Esophagus squamous epithelium (tissue), 5 donors: ENCODE measurements at places on chromosomes 3 and 15.

- DNase-seq = no peak
Measured at GRCh38 chr3:73314151-73314951, 252.9 kb downstream of the EBLN2 start.

DNA sequence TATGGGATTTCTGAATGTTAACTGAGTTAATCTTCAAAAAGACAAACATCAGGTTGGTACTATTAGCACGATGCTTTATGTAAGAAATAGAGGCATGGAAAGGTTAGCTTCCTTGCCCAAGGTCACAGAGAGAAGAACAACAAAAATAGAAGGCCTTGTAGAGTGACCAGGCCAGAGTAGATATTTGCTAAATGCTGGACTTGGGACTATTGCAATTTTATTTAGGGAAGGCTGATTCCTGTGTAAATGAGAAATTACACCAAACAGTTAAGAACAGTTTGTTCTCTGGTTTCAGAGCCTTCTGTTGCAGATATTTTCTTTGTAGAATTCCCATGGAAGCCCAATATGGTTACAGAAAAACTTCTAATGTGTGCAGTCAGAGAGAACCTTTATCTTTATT is 16.4 kb upstream of the SLITRK3 start:
- no peak for DNase-seq

GRCh38 chr15:87777054-87777561 is 479.4 kb downstream of the NTRK3 start:
- no peak for DNase-seq

GRCh38 chr15:66684136-66684681 is 17.8 kb upstream of the SMAD6 start:
- DNase-seq = no peak

- DNase-seq = no peak
Measured at GRCh38 chr3:4517643-4518311, 24.6 kb downstream of the ITPR1 start.

DNA sequence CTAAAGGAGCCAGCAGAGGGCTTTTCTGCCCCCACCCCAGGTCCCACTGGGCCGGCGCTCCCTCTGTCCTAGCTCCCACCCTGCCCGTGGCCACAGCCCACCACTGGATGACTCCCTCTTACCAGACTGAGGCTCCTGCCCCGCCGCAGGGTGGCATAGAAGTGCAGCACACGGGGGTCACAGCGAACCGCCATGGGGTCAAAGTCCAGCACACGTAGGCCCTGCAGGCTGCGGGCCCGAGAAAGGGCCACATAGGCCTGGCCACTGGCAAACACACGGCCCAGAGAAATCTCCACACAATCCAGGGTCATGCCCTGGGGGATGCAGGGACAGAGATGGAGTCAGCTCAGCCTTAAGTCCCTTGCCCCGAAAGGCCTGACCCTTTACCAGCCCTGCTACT is 9.0 kb downstream of the PIF1 start:
- DNase-seq = no peak

- DNase-seq = no peak
Measured at GRCh38 chr3:149145356-149145755, 15.9 kb downstream of the HPS3 start.

- no peak for DNase-seq
Measured at GRCh38 chr3:141860086-141860669, 16.3 kb upstream of the ATP1B3 start.

DNA sequence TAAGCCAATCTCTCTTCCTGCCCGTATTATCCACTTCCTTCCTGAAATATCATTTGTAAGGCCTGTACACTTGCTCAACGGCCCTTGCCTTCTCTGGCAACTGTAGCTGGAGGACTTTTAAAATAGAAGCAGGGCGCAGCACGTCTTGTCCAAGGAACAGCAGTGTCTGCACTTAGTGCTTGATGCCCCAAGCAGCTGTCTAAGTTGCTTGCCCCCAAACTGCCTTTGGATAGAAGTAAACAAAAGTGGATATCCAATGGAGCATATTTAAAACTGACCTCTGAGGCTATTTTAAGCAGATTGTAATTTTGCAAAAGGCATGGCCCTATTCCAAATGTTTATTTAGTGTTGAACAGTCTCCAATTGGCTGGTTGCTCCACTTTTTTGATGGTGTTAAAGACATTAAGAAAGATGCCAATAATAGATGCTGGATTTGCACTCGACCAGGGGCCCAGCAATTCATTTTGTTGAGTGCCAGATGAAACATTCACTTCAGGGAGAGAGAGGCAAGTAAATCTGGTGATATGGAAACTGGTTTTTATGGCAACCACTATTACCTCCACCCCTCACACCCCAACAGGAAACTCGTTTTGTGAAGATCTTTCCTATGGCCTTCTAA is 526.8 kb upstream of the TBL1XR1 start:
- no peak for DNase-seq

- no peak for DNase-seq
Measured at GRCh38 chr15:26128611-26129140, 265.5 kb upstream of the ATP10A start.

GRCh38 chr3:33658621-33658990 is 59.4 kb downstream of the CLASP2 start:
- DNase-seq = no peak

- DNase-seq = no peak
Measured at GRCh38 chr15:45665261-45665660, 30.4 kb downstream of the SQOR start.

- no peak for DNase-seq
Measured at GRCh38 chr3:46433841-46434240, 26.8 kb downstream of the CCRL2 start.

- DNase-seq = no peak
Measured at GRCh38 chr3:42572278-42572677, 9.5 kb downstream of the SEC22C start.

GRCh38 chr15:40149339-40149738 is 11.5 kb upstream of the BUB1B start:
- no peak for DNase-seq

GRCh38 chr3:158810823-158811724 is 9.2 kb downstream of the MFSD1 start:
- no peak for DNase-seq

GRCh38 chr15:70604666-70605315 is 158.6 kb downstream of the UACA start:
- DNase-seq = no peak

DNA sequence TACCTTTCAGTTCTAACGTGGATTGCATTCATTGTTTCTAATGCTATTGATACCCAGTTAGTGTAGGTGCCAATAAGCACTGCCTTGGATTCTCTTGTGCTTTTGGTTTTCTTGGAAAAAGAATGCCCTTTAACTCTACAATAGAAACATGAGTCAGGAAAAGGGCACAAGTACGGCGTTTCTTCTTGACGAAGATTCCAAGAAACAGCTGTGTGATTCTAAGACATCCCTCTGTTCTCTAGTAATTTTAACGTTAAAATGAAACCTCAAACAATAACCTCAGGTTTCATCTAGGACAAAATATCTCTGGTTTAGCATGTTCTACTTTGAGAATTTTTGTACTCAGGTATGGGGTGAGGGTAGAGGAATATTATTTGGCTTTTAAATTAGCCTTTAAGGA is 540.5 kb upstream of the ATP11B start:
- no peak for DNase-seq

DNA sequence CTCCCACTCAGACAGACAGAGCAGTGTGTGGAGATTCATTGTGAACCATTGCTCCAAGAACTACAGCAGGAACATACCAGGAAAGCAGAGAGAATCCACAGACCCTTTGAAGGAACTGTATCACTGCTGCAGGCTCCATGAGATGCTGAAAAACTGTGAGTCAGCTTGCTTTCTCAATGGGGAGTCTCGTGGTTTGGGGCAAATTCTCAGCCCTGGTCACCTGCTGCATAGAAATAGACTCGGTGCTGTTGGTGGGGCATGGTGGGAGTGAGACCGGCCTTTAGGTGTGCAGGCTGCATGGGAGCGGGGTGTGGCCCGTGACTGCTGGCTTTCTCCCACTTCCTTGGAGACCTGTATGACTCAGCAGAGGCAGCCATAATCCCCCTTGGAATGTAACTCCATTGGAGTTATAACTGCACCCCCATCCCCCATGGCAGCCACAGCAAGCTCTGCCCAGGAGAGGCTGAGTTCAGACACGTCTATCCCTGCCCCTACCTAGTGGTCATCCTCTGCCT is 35.6 kb downstream of the ALCAM start:
- DNase-seq = no peak

DNA sequence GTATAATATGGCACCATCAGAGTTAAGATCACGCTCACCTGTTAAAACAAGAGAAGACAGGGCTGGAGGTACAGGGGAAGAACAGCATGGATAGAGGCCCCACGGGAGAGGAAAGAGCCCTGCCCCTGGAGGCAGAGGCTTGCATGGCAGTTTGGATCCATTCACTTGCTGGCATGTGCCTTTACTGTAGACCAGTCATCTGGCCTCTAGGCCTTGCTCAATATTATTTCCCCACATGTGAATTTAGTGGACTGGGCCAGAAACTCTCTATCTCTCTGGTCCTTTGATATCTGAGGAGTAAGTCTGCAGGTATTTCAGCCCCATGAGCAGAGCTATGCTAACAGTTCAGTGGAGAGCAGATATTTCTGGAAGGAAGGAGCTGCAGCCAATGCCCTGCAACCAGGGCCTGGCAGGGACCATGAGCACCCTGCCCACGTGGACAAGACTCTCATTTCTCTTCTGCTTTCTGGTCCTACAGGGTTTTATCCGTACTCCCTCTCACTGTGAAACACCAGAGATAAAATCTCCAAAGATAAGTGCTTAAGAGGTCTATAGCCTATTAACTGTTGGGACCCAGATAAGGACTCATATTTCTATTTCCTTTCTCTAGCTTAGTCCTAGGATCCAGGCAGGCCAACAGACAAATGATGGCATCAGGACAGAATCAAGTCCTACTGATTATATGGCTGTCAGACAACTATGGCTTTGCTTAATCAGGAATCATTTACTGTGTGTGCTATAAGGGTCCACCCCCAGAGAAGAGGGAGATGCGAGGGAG is 65.0 kb downstream of the CLDN11 start:
- no peak for DNase-seq

- DNase-seq = no peak
Measured at GRCh38 chr3:17605032-17605431, 137.4 kb downstream of the TBC1D5 start.

GRCh38 chr15:89998141-89998661 is 2.9 kb upstream of the ZNF710 start:
- DNase-seq = no peak

DNA sequence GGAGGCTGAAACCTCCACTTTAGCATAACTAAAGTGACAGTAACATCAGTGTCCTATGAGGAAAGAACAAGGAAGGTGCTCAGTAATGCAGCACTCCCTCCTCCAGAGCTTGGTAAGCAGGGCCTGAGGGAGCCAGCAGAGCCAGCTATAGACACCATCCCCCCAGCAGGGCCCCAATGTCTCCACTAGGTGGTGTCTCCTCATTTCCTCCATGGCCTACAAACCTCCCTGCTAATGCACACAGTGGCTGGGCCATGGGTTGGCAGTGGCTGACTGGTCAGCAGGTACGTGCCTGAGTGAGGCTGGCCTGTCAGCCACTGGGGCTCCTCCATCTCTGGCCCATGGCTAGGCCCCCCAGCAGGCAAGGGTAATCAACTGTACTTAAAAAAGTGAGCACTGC is 13.6 kb downstream of the MRPS25 start:
- DNase-seq = no peak

DNA sequence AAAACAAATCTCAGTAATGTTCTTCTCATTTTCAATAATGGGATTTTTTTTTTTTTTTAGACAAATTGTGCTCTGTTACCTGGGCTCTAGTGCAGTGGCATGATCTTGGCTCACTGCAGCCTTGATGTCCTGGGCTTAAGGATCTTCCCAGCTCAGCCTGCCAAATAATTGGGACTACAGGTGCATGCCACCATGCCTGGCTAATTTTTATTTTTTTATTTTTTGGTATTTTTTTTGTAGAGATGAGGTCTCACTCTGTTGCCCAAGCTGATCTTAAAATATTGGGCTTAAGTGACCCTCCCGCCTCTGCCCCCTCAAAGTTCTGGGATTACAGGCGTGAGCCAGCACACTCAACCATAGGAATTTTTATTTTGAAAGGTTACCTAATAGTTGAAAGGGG is 126.2 kb downstream of the MDFIC2 start:
- DNase-seq = no peak

DNA sequence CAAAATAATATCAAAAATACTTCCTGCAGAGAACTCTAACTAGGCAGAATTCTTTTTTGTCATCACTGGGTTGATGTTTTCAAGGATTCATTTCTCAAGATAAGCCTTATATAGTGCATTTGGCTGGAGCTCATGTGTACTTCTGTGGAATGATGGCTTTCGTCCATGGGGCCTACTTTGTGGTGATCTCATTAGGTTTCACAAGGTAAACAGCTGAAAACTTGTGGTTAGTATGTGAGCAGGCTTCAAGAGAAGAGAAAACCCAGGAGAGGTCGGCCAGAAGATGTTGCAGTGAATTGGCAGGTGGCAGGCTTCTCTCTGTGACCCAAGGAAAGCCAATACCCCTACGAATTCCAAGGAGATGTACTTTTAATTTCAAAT is 121.4 kb upstream of the PHLDB2 start:
- no peak for DNase-seq

DNA sequence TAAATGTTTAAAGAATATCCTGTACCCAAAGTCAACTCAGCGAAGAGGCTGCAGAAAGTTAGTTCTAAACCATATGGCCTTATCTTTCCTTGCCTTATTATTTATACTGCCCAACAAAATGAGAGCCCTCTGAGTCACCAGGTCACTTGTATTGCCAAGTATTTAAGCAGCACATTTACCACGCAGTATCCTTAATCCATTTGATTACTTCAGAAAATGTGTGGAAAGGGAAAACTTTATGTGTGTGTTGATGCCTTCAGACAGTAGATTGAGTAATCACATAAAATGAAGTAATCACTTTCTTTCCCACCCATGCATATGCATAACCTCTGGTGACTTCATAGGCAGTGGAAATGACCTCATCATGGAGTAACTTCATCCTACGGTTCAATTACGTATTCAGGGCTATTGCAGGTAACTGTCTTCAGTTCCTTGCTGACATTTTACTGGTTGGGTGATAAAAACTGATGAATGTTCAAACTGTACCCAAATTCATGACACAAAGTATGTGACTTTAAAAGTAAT is 7.5 kb upstream of the CADPS start:
- DNase-seq = no peak

GRCh38 chr15:29278436-29279105 is 8.9 kb upstream of the NSMCE3 start:
- no peak for DNase-seq

DNA sequence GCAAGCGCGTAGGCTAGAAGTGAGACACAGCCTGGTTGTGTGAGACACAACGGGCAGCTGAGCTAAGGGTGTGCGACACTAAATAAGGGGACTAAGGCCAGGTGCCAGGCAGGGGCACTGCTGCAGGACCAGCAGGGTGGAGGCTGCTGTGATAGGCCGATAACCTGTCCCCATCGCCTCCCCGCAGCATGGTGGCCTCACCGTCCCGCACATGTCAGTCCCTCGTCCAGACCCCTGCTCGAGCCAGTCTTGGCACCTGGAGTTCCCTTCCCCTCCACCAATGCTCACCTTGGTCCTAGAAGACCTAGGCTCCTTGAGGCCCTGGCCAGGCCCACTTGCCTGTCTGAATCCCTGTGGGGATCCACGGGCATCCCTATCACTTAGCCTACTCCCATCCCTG is 96.1 kb downstream of the HMG20A start:
- no peak for DNase-seq
